NCI-H446 (cell line): ENCODE measurements at places on chromosomes 6 and 20.
A peak's percentile ranks its signal among the peaks of the same experiment; 100 is the strongest.

GRCh38 chr20:38125157-38126056, 39.7 kb downstream of the TGM2 start:
- peak; percentile 73 for DNase-seq

- no peak for DNase-seq
Observed at GRCh38 chr6:94680669-94681212, 896.6 kb upstream of the MANEA start.

DNA sequence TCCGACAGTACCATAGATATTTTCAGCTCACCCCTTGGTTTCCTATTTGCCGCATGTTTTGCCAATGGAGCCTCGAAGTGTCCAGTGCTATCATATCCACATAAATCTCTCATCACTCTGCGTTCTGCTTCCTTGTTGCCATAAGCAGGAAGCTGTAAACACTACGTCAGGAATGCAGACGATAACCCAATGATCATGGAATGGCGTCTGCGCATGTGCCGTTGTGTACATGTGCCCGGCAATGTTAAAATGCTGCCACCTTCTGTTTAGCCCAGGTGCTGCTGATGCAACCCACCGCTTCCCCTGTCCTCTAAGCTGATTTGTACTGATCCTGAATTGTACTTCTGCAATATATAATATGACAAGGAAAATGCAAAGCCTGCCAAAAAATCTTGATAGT, 607.5 kb downstream of the HDGFL1 start:
- DNase-seq: no peak

DNA sequence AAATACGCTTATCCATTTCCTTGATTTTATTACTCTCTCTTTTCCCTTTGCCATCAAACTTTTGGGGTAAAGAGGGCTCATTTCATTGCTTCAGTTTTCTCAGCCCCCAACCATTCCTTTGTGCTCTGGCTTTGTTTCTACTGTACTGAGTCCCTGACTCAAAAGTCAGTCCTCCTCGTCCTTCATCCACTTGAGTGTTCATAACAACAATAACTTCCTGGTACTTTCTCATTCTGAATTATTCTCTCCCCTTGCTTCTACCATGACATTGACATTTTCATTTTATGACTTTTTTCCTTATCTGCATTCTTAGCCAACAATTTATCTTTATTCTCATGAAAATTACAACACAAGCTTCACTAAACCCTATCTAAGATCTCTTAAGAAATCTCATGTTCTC, 911 bp downstream of the ENPP3 start:
- DNase-seq: no peak

DNA sequence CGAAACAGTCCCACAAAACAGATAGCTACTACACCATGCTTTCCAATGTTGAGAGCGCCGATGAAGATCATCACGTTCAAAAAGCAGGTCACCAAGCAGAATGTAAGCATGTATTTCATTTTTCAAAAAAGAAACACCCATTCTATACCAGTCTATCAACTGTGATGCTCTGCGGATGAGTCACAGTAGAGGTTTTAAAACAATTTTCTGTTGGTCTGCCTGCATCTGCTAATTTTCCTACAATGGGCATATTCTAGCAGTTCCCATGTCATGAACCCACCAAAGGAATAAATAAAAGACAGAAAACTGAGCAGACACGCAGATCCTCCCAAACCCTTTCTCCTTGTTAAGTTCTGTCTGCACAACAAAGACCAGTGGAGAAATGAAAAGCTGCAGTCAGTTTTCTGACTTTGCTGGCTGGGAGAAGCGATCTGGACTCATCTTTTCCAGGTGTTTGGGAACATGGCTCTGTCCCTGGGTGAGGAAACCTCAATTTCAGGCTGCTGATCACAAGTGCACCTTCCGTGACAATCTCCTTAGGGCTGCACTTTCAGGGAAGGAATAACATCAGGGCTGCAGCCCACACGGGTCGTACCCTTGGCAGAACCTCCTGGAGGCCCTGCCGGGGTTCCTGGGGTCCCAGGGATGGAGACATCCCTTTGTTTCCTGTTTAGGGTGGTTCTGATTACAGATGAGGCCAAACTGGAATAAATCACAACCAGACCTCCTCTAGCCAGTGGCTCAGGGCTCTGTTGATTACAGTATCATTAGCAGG, 200.1 kb downstream of the BMP7 start:
- no peak for DNase-seq

- no peak for DNase-seq
Observed at GRCh38 chr6:46538800-46539480, 47.7 kb upstream of the RCAN2 start.
